ENCODE measurements at places on chromosomes 4 and X.
A peak's percentile ranks its signal among the peaks of the same experiment; 100 is the strongest.

- DNase-seq, result no peak
Measured at GRCh38 chrX:1598876-1599790, 7.7 kb downstream of the AKAP17A start.

GRCh38 chrX:13747836-13748235 is 13.3 kb downstream of the OFD1 start:
- DNase-seq, result peak; percentile 43

GRCh38 chr4:164892018-164892417 is 15.0 kb downstream of the APELA start:
- no peak for DNase-seq

GRCh38 chrX:136200466-136200865 is 50.7 kb downstream of the MAP7D3 start:
- DNase-seq, result peak; percentile 26

GRCh38 chrX:20060961-20061748 is 55.6 kb downstream of the MAP7D2 start:
- DNase-seq, result no peak

GRCh38 chr4:157096439-157096838 is 20.5 kb downstream of the GLRB start:
- no peak for DNase-seq

- no peak for DNase-seq
Measured at GRCh38 chr4:137609718-137610430, 77.6 kb upstream of the PCDH18 start.
